ENCODE measurements at places on chromosomes 11 and 22.
A peak's percentile ranks its signal among the peaks of the same experiment; 100 is the strongest.

GRCh38 chr22:38124236-38124974 lies 13.9 kb upstream of the BAIAP2L2 start:
- no peak for DNase-seq

GRCh38 chr11:26946257-26946716 lies 47.6 kb upstream of the FIBIN start:
- no peak for DNase-seq

GRCh38 chr11:57647960-57648800 lies 1.5 kb downstream of the YPEL4 start:
- no peak for DNase-seq

DNA sequence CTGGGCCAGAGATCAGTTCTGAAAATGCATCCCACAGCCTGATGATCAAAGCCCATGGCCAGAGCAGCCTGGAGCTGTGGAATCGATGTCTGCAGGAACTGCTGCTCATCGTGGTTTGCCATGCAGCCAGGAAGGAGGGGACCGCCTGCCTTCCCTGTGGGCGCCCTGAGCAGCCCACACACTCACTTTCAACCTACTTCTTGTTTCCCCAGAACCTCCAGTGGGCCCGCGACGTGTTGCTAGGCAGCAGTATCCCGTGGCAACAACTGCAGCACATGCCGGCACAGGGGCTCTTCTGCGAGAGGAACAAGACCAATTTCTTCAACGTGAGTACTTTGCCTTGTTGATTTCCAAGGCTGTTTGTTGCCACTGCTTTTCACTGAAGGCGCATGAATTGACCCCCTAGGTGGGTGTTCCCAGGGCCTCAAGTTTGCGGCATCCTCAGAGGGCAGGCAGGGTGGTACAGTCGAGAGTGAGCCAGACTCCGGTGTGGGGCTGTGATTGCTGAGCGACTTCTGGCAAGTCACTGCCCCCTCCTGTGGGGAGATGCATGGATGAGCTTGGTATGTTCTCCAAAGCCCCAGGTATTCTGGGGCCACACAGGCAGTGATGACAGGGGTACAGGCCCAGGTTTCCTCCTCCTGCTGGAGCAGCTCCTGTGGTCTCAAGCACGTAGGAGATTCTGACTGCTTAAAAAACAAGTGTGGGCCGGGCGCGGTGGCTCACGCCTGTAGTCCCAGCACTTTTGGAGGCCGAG lies 47.0 kb upstream of the SUSD2 start:
- peak; percentile 60 for DNase-seq

DNA sequence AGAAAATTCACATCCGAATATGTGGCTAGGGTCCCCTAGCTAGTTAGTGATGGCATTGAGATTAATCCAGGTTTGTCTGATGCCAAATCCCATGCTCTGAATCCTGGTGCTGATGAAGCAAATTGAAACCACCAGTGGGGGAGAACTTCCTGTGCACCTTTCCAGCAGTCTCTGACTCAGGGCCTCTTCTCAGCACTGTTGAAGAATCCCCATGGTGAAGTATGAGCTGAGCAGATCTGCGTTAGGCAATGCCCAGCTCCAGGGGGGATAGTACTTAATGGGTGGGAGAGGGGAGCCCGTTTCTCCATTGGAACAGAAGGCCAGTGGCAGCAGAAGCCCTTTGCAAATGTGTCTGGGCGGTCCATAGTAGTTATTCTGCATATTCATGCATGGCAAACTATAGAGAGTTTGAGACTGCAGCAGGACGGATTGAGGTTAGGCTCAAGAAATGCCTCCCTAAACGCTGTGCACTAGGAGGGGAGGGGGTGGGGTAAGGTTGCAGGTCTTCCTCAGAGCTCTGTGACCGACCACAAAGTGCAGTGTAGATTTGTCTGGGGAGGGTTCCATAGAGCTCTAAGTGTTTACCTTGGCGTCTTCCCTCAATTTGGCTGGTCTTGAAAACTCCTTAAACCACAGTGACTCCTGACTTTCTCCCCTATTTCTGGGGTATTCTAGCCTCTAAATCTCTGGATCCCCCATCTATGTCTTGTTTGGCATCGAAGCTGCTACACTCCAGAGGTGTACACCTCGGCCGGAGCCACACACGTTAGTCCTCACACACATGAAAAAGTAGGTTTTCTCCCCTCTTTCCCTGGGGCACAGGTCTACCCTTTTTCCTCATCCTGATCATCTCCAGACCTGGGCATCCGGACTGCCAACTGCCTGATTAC lies 4.8 kb downstream of the POU2F3 start:
- no peak for DNase-seq

- DNase-seq: no peak
Observed at GRCh38 chr11:92759571-92760214, 209.8 kb upstream of the MTNR1B start.

DNA sequence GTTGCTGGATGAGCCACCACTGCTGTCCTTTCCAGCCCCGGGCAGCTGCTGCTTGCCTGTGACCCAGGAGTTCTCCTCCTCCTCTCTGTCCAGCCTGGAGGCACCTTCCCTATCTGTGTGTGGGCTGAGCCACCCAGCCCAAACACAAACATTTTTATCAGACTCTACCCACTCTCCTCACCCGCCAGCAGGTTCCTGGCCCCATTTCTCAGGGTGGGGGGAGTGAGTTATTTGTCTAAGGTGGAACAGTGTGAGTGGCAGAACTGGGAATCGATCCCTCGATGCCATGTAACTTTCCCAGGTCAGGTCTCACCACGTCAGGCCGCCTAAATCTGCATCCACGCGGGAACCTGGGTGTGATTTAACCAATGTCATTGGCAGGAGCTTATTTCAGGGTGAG lies 20.8 kb upstream of the SMIM38 start:
- no peak for DNase-seq

DNA sequence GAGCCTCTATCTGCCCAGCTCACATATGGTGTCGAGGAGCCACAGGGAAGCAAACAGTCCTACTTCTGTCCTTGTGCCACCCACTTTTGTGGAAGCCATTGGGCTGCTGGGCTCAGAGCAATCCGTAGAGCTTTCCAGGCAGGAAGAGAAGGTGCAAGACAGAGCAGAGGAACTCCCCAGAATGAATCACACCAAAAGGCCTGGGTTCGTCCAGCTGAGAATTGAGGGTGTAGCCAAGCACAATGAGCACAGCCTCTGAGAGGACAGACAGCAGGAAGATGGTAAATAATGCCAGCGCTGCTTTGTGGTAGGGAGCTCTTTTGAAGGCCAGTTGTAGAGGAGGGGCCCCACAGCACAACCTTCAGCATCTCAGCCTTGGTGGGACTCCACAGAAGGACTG lies 237.8 kb downstream of the GRIK4 start:
- no peak for DNase-seq

DNA sequence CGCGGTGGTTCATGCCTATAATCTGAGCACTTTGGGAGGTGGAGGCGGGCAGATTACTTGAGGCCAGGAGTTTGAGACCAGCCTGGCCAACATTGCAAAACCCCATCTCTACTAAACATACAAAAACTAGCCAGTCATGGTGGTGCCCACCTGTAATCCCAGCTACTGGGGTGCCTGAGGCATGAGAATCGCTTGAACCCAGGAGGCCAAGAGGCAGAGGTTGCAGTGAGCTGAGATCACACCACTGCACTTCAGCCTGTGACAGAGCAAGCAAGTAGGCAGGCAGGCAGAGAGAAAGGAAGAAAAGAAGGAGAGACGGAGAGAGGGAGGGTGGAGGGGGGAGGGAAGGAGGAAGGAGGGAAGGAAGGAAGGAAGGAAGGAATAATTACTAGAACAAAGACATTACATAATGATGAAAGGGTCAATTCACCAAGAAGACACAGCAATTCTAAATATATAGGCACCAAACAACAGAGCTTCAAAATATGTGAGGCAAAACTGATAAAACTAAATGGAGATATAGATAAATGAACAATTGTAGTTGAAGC lies 13.8 kb upstream of the CLDN5 start:
- DNase-seq: no peak

DNA sequence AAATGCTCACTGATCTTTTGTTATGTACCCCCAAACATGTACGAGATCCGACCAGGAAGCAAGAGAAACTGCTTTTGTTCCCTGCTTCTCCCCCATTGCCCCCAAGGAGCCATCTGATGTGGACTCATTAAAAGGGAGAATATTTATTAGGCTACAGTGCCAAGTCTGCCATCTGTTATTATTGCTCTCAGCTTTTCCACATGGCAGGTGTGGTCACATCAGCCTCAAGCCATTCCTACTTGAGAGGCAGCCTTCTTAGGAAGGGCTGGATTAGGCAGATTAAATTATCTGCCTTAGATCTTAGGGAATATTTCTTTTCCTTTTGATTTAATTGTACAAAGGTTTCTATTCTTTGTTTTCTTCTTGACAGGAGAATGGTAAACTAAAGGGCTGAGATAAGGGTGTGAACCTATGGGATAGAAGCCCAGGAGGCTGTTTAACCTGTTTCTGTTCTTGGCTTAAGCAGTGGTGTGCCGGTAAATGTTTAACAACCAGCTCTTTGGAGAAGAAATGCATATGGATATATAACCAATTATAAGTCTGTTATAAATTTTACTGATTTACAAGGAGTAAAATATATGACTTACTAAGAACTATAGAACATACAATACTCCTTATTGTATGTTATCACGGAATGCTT lies 88.8 kb downstream of the PDHX start:
- DNase-seq: no peak

DNA sequence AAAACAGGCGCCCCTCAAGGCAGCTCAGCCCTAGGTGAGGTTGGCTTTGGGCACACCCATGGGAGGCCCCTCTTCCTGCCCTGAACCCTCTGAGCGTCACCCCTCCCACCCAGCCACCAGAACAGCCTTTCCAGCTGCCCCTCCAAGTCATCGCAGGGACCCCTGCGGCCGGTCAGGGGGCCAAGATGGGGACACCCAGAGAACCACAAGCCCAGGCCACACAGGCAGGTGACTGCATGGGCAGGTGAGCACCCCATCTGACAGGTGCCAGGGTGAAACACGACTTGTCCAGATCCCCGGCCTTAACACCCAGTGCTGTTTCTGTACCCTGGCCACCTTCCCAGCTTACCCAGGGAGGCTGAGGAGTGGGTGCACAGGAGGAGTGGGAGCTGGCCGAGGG lies 24.6 kb upstream of the GRAMD4 start:
- DNase-seq: no peak

- DNase-seq: no peak
Observed at GRCh38 chr11:113177671-113178070, 136.7 kb upstream of the TTC12 start.

- no peak for DNase-seq
Observed at GRCh38 chr11:95999711-96000406, 76.0 kb upstream of the MTMR2 start.

DNA sequence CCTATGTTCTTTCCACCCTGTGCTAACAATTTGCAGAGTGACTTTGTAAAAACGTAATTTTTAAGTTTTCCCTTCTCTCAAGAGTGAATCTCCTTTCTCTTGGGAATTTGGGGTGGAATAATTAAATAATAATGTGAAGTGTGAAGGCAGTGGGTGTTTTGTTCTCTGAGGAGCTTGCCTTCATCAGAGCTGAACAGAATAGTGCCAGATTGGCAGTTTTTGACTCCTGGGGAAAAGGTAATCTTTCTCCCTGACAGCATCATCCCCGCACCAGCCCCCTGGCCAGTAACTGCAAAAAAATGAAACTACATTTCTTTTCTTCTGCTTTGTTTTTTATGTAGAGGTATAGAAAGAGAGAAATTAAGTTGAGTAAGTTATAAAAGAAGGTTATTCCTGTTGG lies 59.9 kb downstream of the MUC15 start:
- no peak for DNase-seq

DNA sequence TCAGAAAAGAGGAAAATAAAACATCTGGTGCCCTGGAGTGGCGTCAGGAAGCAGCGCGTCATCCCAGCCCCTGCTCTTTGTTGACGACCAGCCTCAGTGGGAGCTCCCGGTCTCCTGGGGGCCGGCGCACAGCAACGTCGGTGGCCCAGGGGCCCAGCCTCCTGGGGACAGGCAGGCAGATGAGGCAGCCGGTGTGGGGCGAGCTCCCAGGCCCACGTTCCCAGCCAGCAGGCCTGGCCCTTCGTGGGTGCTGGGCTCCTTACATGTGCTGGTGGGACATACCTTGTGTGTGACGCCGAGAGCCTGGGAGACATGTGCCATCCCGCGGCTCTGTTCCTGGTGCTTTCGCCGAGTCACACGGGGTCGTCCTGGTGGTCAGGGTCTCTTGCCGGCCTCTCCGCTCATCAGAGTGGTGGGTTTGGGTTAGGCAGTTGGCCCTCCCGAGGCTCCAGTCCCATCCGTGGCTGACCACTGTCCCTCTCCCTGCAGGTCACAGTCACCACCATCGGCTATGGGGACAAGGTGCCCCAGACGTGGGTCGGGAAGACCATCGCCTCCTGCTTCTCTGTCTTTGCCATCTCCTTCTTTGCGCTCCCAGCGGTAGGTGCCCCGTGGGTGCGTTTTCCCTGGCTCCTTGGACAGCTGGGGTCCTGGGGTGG lies 116.7 kb downstream of the KCNQ1OT1 start:
- no peak for DNase-seq

GRCh38 chr11:117434481-117434880 lies 106.8 kb downstream of the CEP164 start:
- no peak for DNase-seq

- no peak for DNase-seq
Observed at GRCh38 chr11:40867991-40868632, 591.3 kb downstream of the LRRC4C start.

GRCh38 chr11:120285256-120285655 lies 39.8 kb upstream of the TLCD5 start:
- no peak for DNase-seq

DNA sequence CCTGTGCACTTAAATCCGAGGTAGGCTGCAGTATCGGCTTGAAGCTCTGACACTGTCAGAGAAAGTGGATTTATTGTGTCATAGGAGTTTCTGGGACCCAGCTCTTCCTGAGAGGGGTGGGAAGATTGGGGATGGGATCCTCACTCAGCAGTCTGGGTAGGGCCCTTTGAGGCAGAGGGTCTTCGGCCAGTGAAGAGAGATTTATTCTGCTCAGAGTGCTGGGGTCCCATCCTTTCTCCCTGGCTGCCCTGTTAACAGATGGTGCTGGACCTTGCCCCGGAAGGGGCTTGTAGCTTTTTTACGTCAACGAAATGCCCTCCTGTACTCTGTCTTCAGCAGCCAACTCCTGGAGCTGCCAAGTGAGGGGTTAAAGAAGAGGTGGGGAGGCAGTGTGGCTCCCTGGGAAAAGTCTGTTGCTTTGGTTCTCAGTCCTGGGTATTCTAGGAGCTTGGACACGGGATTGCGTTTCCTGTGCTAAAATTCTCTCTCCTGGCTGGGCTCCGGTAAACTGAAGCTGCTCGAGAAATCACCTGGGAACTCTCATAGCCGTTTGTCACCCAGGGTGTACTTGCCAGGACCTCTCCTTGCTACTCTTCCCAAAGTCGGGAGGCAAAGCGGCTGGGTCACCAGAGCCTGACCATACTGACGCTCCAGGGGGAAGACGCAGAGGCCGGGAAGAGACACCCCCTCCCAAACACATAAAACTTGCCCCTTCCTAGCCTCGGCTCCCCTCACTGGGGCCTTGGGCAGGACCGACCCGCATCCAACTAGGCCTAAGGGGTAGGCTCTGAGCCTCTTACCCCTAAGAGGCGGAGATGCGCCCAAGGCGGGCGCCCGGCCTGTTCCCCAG lies 806 bp upstream of the SMDT1 start:
- DNase-seq: no peak

Data from activated CD4-positive, alpha-beta T cell treated with anti-CD3 and anti-CD28 coated beads for 1 hour (primary cell).